ENCODE measurements at places on chromosomes 4 and X.

DNA sequence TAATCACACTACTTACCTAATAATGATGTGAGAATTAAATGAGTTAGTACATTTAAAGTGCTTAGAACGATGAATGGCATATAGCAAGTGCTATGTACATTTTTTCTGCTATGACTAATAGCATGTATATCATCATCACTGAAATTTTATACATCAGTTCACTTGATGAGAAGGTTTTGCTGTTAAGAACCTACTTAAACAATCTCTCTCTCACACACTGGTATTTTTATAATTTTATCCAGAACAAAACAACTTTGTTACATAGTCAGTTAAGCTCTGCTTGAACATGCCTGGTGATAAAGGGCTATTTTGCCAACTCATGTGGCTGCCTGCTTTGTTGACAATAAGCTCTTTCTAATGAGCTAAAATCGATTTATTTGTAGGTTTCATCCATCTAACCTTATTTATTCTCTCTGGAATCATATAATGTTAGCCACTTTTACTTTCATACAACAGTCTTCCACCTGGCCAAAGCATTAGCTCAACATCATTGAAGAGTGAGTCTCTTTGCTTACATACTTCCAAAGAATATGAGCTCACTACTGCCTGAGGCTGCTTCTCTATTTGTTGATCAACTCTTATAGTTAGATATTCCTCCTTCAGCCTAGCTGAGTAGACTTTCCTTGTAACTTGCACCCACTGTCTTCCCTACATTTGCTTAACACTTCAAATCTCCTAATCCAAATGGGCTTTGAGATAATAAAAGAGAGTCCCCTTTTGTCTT, 372.7 kb upstream of the BOD1L1 start:
- no peak for DNase-seq

GRCh38 chrX:120512627-120513026, 43.5 kb upstream of the LAMP2 start:
- no peak for DNase-seq

- DNase-seq: no peak
Measured at GRCh38 chrX:148382983-148383382, 117.4 kb upstream of the AFF2 start.

DNA sequence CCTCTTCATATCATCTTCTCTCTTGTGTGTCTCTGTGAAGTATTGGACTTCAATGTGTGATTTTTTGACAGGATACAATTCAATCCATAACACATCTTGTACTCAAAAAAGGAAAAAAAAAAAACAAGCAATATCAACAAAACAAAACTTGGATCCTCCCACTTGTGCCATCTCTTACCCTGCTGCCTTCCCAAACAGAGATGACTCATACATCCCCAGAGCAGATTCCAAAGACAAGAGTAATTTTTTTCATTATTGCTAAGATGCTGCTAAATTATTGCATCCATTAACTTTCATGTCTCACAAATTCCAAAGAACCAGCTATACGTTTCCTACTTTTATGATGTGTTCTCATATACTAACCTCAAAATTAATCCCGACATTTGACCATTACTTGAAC, 479.2 kb downstream of the GBA3 start:
- DNase-seq: no peak

DNA sequence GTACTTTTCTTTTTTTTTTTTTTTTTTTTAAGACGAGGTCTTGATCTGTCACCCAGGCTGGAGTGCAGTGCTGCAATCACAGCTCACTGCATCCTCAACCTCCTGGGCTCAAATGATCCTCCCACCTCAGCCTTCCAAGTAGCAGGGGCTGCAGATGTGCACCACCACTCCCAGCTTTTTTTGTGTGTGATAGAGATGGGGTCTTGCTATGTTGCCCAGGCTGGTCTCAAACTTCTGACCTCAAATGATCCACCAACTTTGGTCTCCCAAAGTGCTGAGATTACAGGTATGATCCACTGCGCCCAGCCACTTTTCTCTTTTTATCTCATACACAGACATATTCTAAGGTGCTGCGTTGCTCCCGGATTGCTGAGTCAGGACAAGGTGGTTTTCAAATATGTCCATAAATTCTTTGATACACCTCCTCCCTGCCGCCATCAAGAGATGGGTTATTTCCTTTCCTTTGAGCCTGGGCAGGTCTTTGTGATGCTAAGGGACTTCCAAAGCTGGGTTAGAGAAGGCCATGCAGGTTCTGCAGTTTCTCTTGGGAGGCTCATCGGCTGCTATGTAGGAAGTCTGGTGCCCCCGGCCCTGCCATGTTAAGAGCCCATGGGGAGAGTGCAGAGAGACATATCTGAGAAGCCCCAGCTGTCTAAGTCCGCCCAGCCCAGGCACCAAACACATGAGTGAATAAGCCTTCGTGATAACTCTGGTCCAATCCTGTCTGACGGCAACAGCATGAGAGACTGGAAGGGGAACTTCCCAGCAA, 8.4 kb upstream of the PLA2G12A start:
- DNase-seq: no peak

GRCh38 chrX:126170720-126171119, 4.6 kb upstream of the DCAF12L2 start:
- no peak for DNase-seq

DNA sequence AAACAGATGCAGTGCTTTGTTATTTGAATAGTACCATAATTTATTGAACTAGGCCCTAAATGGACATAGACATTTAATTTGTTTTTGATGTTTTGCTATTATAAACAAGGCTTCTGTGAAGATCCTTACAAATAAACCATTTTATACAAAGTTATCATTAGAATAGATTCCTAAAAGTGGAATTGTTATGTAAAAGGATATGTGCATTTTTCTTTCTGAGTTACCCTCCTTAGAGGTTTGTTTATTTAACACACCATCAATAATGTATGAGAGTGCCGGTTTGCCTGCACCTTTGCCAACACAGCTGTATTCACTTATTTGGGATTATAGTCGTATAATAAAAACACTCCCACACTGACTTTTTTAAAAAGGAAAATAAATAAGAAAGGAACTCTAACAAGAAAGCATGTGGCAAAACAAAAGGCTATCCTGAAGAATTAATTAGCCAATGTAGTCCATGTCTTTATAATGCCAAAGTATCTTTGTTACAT, 84.8 kb downstream of the PAK3 start:
- DNase-seq: no peak

DNA sequence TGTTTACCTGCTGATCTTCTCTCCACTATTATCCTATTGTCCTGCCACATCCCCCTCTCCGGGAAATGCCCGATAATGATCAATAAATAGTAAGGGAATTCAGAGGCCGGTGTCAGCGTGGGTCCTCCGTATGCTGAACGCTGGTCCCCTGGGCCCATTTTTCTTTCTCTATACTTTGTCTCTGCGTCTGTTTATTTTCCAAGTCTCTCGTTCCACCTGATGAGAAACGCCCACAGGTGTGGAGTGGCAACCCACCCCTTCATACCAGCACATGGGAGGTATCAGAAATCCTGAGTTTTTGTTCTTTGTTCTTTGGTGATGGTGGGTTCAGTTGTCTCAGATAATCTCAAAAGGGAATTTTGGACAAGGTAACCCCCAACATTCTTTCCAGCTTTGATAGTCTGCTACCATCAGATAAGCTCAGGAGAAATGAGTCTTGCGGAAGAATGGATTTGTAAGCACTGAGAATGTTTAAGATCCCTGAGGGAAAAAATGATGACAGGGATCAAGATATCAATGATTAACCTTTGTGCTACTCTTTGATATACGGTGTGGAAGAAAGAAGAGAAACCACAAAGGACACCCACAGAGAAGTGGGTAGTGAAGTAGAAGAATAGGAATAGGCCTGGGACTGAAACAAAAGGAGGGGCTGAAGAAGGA, 117.9 kb downstream of the CEP44 start:
- no peak for DNase-seq

- DNase-seq: no peak
Measured at GRCh38 chr4:78734441-78735162, 41.5 kb upstream of the BMP2K start.

DNA sequence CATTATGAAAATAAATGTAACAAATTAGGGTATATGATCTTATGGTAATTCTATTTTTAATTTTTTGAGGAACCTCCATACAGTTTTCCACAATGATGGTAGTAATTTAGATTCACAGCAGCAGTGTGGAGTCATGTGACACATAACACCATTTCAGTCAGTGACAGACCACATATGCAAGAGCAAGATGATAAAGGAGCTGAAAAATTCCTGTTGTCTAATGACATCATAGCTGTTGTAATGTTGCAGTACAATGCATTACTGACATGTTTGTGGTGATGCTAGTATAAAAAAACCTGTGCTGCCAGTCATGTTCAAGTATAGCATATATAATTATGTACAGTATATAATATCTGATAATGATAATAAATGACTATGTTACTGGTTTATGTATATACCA, 28.5 kb downstream of the EMCN start:
- DNase-seq: no peak

- no peak for DNase-seq
Measured at GRCh38 chr4:38780833-38781484, 1.8 kb downstream of the TLR10 start.

GRCh38 chr4:25842229-25842845, 20.5 kb downstream of the SEL1L3 start:
- no peak for DNase-seq

GRCh38 chrX:53249408-53250042, 24.5 kb upstream of the KDM5C start:
- no peak for DNase-seq

DNA sequence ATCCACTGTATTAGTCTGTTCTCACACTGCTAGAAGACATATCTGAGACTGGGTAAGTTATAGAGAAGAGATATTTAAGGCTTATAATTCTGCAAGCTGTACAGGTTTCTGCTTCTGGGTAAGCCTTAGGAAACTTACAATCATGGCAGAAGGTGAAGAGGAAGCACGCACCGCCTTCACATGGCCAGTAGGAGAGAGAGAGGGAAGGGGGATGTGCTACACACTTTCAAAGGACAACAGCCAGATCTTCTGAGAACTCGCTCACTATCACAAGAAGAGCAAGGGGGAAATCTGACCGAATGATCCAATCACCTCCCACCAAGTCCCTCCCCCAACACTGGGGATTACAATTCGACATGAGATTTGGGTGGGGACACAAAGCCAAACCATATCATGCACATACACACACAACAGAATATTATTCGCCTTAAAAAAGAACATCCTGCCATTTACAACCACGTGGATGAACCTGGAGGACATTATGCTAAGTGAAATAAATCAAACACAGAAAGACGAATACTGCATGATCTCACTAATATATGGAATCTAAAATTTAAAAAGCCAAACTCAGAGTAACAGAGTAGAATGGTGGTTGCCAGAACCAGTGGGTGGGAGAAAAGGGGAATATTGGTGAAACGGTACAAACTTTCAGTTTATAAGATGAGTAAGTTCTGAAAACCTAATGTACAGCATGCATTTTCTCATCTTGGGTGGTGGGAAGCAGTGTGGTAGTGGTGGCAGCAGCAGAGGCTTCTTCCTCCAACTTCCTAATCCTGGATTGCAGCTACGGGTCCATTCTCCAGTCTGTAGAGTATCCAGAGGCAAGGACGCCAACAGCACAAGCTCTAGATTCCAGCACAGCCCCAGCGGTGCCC, 12.8 kb downstream of the FRYL start:
- DNase-seq: no peak

DNA sequence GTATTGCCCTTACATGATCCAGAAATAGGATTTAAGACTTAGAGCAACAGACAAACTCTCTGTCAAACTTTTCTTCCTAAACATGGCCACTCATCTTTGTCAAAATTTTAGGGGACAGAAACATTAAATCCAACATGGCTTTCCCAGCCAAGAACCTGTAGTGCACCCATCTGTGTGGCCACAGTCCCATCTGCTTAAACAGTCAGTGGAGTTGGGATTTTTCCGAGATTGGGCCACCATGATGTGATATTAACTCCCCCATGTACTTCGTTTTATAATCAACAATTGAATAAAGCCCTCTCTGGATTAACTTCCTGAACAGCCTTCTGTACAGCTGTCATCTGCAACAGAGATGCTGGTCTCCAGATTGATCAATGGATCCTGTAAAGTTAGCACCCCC, 28.9 kb downstream of the TMEM144 start:
- DNase-seq: no peak

GRCh38 chr4:151541389-151542071, 132.6 kb downstream of the FHIP1A start:
- no peak for DNase-seq

DNA sequence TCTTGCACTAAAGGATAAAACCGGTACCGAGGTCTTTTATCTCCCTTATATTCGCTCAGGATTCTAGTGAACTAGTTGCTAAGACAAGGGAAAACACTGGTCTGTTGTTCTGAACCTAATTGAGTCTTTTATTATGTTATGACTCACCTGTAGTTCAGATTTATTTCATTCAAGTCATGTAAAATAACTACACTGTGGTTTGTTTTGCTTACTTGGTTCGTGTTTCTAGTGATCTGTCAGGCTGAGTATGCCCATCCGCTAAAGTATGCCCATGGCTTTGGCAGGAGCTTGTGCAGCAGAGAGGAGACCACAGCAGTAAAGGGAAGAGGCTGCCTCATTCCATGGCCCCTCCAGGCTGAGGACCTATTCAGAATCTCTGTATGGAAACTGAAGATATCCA, 126.1 kb downstream of the AFF1 start:
- DNase-seq: no peak

GRCh38 chr4:173185847-173186510, 17.4 kb downstream of the GALNT7 start:
- DNase-seq: no peak

- DNase-seq: no peak
Measured at GRCh38 chr4:19807505-19807904, 444.2 kb upstream of the SLIT2 start.

- no peak for DNase-seq
Measured at GRCh38 chr4:66585767-66586166, 915.5 kb upstream of the EPHA5 start.

- no peak for DNase-seq
Measured at GRCh38 chr4:113643505-113643904, 118.0 kb downstream of the CAMK2D start.

DNA sequence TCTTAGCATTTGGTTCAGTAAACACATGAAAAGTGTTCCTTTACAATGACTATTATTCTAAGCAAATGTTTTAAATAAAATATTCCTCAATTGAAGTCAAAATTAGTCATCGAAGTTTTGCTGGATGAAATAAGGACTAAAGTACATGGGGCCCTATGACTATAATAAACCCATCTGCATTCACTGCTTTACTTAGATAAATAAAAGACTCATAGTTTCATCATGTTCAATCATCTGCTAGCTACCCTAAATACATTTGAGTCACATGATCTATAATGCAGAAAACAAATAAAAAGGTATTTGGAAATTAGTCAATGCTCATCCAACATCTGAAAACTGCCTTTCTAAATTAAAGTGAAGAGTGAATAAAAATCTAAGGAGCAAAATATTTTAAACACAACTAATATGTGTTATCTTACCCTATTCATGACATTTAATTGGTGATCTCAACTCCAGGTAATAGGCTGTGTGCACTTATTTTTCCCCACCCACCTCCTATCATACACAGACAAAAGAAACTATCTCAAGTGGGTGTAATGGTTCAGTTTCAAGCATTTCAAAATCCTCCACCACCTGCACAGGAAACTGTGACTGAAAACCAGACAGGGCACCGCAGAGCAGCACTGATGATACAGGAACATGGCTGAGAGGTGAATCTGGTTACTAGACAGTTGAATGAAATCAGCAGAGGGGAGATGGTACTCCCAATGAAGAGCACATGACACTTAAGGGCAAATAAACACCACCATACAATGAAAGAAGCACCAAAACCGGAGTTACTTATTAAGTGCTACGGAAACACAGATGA, 78.6 kb downstream of the CAMK2D start:
- DNase-seq: peak; percentile 53

All from stimulated activated CD4-positive, alpha-beta T cell treated with anti-CD3 and anti-CD28 coated beads, TNF-alpha, amount 100 ng/mL, for 48 hours (primary cell).